Activated T-cell treated with anti-CD3 and anti-CD28 coated beads, Interleukin-2, amount 50 U/mL, for 72 hours (primary cell): ENCODE measurements at places on chromosomes 1 and 21.

- DNase-seq: no peak
Observed at GRCh38 chr1:160615660-160616059, 31.2 kb downstream of the SLAMF1 start.

GRCh38 chr1:176556288-176556687 lies 93.3 kb downstream of the PAPPA2 start:
- no peak for DNase-seq

DNA sequence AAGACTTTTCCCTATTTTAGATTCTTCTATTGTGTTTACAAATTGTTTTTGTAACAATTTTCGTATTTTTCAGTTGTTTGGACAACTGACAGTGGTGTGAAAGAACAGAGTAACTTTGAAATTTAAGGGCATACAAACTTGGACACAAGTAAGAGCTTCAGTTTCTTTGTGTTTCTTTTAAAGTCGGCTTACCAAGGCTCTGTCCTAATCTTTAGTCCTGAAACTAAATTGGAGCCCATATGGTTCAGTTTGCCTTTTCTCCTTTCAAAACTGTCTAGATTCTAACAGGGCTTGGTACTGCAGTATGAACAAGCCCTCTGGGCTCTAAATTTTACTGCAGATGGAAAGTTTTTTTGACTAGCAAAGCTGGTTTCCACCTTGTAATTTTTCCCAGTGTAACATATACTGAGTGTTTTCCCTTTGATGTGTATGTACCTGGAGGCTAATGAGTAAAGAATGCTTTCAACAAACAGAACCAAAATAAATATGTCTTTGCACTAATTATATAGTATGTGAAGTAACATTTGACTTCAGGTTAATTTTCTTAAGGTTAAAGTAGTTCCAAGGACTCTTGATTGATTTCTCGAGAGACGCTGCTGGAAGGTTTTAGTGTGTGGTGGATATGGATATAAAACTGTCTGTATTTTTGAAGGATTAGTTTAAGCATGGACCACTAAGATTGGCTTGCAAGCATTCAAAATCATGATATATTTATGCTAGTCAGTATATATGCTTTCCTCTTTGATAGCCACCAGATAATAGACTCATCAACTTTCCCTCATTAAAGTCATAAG lies 4.1 kb downstream of the SNX27 start:
- no peak for DNase-seq

GRCh38 chr1:87263785-87264184 lies 64.9 kb upstream of the LMO4 start:
- DNase-seq: no peak

DNA sequence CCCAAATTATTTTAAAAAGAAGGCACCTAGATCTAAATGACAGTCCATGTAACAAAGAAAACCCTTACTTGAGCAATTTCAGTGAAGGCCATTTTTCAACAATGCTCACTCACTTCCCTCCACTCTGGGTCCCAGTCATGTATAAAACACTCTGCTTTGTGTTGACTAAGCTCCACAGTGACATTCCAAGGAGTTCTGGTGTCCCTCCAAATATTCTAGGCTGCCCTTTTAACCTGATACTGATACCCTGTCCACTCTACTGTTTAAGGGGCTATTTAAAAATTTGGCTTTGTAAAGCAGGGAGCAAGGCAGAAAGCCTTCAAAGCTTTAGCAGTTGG lies 73.6 kb downstream of the GNG12 start:
- DNase-seq: no peak

GRCh38 chr1:181743878-181744312 lies 260.6 kb downstream of the CACNA1E start:
- DNase-seq: no peak

DNA sequence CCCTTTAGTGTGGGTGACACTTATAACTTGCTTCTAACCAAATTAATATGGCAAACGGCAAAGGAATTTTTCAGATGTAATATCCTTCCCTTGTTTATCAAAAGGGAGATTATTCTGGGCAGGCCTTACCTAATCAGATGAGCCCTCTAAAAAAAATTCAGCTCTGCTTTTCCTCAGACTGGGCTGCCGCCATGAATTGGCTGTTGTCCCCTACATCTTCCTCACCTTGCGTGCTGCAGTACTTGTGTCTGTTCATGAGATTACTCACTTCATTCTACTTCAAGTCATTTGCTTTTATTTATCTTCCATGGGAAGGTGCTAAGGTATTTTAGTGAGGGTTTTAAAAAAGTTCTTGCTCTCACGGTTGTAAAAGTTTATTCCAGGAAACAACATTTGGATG lies 705.5 kb downstream of the KCNT2 start:
- DNase-seq: no peak

GRCh38 chr1:53371121-53371666 lies 43.3 kb upstream of the LRP8 start:
- DNase-seq: no peak

DNA sequence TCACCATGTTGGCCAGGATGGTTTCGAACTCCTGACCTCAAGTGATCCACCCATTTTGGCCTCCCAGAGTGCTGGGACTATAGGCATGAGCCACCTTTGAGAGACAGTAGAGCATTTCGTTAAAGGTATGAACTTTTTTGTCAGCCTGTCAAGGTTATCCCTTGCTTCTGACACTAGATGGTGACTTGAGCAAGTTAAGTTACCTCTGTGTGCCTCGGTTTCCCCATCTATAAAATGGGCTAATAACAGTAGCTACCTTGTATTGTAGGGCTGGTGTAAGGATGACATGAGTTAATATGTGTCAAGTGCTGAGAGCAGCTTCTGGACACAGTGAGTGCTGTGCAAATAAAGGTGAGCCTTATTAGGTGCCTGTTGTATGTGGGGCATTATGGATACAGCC lies 8.8 kb downstream of the TNFRSF8 start:
- no peak for DNase-seq

GRCh38 chr1:40161125-40161887 lies at the start of gene RLF:
Gene RLF, plus strand, starts transcription at chr1:40161387. Its CDS starts 13 bp downstream, at chr1:40161400.
- peak; percentile 97 for DNase-seq

DNA sequence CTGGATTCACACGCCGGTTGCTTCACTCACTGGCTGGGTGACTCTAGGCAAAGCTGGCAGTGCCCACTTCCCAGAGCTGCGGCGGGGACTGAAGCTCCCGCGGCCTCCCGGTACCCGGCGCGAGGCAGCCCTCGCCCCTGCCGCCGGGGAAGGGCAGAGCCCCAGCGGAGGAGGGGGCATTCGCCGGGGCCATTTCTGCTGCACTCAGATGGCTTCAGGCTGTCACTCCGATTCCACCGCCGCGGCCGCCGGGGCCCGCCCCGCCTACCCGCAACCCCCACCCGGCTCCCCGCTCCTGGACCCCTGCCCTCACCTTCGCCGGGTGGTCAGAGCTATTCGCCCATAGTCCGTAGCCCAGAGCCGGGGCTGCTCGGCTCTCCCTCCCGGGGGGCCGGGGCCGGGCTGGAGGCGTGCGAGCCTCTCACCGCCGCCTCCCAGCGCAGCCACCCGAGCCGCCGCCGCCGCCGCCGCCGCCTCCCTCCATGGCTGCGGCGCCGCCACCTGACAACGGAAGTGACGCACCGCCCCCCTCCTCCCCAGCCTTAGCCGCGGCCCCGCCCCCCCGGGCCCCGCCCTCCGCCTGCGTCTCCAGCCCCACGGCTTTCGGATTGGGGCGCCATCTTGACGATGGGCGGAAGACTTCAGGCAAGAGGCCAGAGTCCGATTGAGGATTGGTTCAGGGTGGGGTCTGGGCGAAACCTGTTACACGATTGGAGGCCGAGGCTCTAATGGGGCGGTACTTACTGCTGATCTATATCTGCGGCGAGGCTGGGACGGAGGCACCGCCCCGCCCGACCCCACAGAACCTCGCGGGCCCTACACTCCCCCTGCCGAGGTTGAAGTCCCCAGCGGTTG lies at the start of gene STK40:
Gene STK40 (minus strand): TSS at position 515 of the 855 bp plus-strand sequence. CDS start 24,592 bp downstream, outside the sequence.
- peak; percentile 98 for DNase-seq

- DNase-seq: no peak
Observed at GRCh38 chr1:210557426-210558077, 228.8 kb downstream of the HHAT start.

DNA sequence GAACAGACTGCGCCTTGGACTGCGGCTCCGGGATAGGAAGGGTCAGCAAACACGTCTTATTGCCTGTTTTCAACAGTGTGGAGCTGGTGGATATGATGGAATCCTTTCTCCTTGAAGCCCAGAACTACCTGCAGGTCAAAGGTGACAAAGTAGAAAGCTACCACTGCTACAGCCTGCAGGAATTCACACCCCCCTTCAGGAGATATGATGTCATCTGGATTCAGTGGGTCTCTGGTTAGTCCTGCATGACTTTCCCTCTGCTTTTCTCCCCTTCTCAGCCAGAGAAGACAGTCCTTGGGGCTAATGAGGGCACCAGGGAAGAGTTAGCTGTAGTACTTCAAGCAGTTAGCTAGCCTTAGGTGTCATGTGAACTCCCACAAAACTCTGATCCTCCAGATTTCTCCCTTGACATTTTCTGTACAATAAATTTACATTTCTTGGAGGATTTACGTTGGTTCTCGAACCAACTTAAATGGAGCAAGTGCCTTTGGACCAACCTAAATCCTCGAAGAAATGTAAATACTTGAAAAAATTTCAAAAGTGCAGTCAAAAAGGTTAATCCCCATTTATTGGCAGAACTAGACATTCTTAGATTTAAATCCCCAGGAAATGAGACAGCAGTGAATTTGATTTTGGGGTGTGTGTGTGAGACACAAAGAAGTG lies 20.9 kb downstream of the NTMT2 start:
- no peak for DNase-seq
